ENCODE measurements at places on chromosomes 16 and 17.

DNA sequence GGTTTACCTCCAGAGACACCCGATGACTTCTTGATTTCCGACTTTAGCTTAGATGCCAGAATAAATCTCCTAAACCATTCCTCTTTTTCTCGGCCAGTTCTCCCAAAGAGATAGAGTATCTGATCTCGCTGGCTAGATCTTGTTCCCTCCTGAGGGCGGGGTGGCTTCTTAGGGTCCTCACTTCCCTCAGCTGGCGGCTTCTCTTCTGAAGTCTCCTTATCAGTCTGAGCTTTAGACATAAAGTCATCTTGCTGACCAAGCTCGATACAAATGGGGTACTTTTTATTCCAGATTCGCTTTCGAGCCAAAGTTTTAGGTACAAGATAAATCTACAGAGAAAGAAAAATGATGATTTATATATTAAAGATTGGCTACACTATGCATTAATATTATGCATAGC is 63.6 kb upstream of the ERN1 start:
- DNase-seq = no peak

DNA sequence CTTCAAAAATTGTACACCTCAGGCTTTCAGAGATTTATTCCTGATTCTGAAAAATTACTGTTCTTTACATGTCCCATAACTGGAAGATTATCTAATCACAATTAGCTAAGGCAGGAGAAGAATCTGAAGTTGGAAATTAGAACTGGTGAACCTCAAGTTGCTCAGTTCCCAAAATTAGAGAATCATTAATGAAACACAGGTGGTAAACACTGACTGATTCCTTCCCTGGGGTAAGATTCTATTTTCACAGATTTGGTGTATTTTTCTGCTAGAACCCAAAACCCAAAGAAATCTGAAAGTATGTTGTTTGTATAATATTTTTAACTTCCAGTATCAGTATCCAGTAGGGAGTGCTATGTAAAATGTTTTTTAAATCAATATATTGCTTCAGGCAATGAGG is 25.7 kb downstream of the PHKB start:
- DNase-seq = no peak

DNA sequence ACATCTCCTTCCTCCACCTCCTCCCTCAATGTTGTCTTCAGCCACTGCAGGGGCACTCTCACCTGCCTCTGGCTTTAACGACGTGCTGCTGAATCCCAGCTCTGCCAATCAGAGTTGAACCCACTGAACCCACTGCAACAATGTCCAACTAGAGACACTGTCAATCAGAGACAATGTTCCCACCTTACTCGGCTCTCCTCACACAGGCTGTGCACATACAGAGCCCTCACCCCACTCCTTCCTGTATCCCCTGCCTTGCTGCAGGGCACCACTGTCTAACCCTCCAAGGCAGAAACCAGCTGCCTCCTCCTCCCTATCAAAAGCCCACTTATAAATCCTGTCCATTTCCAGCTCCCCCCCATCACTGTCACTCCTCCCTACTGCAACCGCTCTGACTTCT is 58.7 kb downstream of the ANKRD11 start:
- DNase-seq = no peak

DNA sequence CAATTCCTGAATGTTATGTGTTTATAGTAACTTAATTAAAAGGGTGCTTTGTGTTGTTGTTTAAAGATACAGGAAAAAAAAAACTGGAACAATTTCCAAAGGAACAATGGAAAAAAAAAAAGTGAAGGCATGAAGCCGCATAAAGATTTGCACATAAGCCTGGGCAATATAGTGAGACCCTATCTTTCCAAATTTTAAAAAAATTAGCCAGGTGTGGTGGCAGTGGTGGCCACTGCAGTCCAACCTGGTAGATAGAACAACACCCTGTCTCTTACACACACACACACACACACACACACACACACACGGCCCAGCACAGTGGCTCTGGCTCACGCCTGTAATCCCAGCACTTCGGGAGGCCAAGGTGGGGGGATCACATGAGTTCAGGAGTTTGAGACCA is 21.9 kb downstream of the GJC1 start:
- no peak for DNase-seq
